NCI-H82 (cell line): ENCODE measurements at places on chromosomes 1 and 21.

DNA sequence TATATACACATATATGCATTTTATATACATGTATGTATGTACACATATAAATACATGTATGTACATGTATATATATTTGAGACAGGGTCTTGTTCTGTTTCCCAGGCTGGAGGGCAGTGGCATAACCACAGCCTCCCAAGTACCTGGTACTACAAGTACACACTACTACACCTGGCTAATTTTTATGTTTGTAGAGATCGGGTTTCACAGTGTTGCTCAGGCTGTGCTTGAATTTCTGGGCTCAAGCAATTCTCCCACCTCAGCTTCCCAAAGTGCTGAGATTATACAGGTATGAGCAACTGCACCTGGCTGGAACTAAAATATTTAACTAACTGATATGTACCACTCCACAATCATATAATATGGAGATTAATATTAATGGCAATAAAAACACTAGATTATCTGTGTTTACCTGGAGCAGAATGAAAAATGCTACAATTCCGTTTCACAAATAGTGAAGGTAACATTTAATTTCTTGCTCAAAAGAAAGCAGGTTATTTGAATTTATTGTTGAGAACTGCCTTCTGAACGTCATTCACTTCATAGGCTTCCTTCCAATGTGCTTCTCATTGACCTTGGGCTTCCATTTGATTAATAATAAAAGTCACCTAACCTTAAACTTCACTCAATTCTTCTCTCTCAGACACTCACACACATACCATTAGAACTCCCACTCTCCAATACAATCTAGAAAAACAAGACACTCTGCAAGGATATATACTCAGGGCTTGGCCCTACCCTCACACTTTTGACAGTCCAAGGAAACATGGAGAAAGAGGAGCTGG is 57.0 kb downstream of the PTGER3 start:
- no peak for DNase-seq

DNA sequence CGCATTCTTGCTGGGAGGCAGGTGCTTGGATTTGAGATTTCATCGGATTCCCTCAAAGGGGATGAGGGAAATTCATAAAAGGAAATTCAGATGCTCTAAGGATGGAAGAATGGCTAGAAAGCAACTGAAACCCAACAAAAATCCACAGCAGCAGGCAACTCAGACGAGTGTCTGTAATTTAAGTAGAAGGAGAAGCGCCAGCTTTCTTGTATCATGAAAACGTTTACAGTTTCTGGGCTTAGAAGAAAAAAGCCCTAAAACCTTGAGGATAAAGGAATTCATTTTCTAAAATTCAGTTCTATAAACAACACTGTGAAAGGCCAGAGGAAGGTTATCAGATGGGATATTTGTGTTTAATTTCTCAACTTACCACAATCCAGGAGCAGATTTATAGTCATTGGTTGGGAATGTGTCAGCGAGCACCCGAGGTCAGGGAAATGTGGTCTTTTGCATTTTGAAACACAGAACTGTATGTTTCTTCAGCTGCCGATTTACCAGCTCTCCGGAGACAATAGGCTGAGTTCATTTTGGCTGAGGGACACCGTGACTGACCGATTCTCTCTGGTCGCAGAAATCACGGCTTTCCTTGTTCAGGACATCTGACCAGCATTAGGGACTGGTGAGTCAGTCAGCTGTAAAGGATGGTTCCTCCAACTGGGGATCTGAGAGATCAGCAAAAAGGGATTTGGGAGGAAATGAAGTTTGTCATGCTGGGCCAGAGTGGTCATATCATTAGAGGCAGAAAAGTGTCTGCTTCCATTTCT is 111.6 kb upstream of the ERRFI1 start:
- no peak for DNase-seq

GRCh38 chr1:221011145-221011544 is 131.9 kb downstream of the HLX start:
- DNase-seq: no peak

GRCh38 chr1:41135196-41135947 is 106.7 kb downstream of the SCMH1 start:
- no peak for DNase-seq

DNA sequence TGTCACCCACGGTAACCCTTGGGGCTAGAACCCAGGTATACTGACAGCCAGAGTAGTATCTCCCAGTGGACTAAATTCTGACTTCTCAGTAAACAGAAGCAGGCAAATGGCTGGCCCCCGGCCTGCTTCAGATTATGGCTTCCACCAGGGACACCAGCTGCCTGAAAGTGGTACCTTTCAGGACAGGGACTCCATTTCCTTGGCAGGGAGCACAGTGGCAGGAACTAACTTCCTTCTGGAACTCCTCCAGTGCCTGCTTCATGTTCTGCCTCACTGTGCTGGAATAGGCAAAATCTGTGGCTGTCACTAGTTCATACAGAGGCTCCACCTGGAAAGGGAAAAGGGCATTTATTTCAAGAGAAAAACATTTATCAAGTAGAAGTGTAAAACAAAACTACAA is 32.7 kb downstream of the C8B start:
- DNase-seq: no peak
